Large intestine (tissue), 12 donors: ENCODE measurements at places on chromosomes 11 and 22. TPM values are rescaled to one million over a fixed set of nuclear protein-coding genes. Genes with fewer than 3 reads are reported as not detected.

DNA sequence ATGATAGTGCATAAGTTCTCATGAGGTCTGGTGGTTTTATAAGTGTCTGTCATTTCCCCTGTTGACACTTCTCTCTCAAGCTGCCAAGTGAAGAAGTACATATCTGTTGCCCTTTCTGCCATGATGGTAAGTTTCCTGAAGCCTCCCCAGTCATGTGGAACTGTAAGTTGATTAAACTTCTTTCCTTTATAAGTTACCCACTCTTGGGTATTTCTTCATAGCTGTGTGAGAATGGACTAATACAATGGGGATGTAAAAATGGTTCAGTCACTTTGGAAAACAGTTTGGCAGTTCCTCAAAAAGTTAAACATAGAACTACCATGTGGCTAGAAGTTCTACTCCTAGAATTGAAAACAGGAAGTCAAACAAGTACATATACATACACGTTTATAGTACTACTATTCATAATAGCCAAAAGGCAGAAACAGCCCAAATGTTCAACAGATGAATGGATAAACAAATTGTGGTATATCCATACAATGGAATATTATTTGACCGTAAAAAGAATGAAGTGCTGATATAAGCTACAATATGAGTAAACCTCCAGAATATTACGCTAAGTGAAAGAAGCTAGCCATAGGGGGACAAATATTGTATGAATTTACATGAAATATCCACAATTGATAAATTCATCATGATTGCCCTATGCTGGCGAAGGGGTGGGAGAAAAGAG, 16.0 kb upstream of the DKK3 start:
- H3K4me1 ChIP-seq = no peaks in the 10 kb centered on the region
- H3K27ac ChIP-seq = no peak overlapping the region
- no peak overlapping the region for H3K4me3 ChIP-seq
- no peak for DNase-seq

- peaks cover 53% of the 10 kb centered on the region for H3K36me3 ChIP-seq
- no peak overlapping the region for H3K27ac ChIP-seq
- no peak for DNase-seq
- H3K27me3 ChIP-seq = no peaks in the 10 kb centered on the region
- no peaks in the 10 kb centered on the region for H3K4me1 ChIP-seq
- H3K4me3 ChIP-seq = no peak overlapping the region
Observed at GRCh38 chr11:48138222-48138621, 78.4 kb upstream of the OR4B1 start.

DNA sequence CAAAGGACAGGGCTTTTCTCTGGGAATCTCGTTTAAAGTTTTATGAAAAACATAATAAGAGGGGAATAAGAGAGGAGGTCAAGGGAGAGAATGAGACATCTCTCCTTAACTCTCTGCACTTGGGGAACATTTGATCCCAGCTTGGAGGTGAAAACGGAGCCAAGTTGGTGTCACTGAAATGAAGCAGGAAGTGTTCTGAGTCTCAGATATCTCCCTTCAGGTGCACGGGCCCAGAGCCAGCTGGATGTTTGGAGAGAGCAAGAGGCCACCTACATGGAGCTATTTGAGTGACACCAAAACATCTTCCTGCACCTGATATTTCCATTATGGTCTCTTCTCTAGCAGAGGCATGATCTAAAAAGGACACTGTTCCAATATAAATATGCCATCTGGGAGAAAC, 85.7 kb downstream of the BLID start:
- no peaks in the 10 kb centered on the region for H3K36me3 ChIP-seq
- H3K27ac ChIP-seq = no peak overlapping the region
- no peaks in the 10 kb centered on the region for H3K4me1 ChIP-seq

- no peak for DNase-seq
- H3K27ac ChIP-seq = no peak overlapping the region
- no peak overlapping the region for H3K4me3 ChIP-seq
- peaks cover 17% of the 10 kb centered on the region for H3K4me1 ChIP-seq
- H3K36me3 ChIP-seq = no peaks in the 10 kb centered on the region
Observed at GRCh38 chr11:96293598-96294021, 49.4 kb downstream of the MAML2 start.

DNA sequence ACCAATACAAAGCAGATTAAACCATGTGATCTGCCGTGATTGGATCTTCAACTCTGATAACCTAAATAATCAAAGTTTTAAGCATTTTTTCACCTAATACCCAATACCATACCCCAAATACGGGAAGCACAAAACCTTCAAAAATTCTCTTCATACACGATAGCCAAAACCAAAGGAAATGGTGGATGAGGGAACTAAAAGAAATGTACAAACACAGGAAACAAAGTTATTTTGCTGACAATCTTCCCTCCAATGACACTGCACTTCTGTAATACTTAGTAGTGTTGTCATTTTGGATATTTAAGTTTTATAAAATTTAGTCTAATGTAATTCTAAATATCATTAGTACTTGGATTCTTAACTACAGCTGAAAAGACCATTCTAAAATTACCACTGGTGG, 27.0 kb downstream of the CSTF3 start:
- no peak for DNase-seq
- H3K27ac ChIP-seq = no peak overlapping the region
- H3K27me3 ChIP-seq = no peaks in the 10 kb centered on the region

DNA sequence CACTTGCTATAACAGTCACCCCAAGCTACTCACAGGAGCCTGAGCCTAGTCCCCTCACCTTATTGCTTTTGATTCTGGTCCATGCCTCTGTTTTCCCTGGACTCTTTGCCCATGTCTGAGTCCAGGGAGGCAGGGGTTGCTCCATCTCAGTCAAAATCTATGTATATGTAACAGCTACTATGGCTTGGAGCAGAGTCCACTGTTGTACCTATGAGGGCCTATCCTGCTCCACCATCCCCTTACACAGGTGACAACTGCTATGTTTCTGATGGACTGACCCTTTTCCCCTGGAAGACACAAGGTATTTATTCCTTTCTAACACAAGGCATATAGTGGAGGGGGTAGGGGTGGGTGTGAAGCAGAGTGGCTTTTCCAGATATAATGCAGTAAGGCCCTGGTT, 119.6 kb downstream of the VPREB1 start:
- H3K27me3 ChIP-seq = no peaks in the 10 kb centered on the region
- H3K36me3 ChIP-seq = no peaks in the 10 kb centered on the region
- H3K4me3 ChIP-seq = no peak overlapping the region
- peaks cover 13% of the 10 kb centered on the region for H3K4me1 ChIP-seq

DNA sequence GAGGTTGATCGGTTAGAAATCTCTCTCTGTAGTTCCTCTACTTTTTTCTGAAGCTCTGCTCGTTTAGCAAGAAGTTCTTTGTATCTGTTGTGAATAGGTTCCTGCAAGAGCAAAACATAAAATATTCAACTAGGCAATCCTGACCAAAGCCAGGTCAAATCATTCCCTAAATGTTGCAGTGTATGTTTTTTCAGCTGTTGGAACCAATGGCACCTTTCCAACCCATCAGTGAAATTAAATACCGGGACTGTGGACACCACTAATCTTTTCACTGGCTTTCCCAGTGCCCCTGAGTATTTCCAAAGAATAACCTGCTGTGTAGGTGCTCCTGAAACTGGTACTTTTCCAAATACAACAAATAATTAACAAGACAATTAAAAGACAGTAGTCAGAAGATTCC, 45.1 kb downstream of the CEP57 start:
- peaks cover 46% of the 10 kb centered on the region for H3K36me3 ChIP-seq
- no peak for DNase-seq
- no peak overlapping the region for H3K4me3 ChIP-seq
- H3K4me1 ChIP-seq = no peaks in the 10 kb centered on the region
- H3K27me3 ChIP-seq = no peaks in the 10 kb centered on the region
- no peak overlapping the region for H3K27ac ChIP-seq

- H3K27ac ChIP-seq = peak overlapping the region; percentile 70
- peak; percentile 45 for DNase-seq
- no peaks in the 10 kb centered on the region for H3K27me3 ChIP-seq
- peaks cover 79% of the 10 kb centered on the region for H3K36me3 ChIP-seq
- peaks cover 16% of the 10 kb centered on the region for H3K4me1 ChIP-seq
Observed at GRCh38 chr11:45857961-45858474, 10.7 kb downstream of the CRY2 start.

- no peaks in the 10 kb centered on the region for H3K4me1 ChIP-seq
- no peak overlapping the region for H3K27ac ChIP-seq
- peaks cover 21% of the 10 kb centered on the region for H3K27me3 ChIP-seq
- DNase-seq = no peak
Observed at GRCh38 chr22:31140746-31141145, 438 bp upstream of the PLA2G3 start.

GRCh38 chr22:29994027-29994715, 86.1 kb upstream of the HORMAD2 start:
- H3K4me3 ChIP-seq = no peak overlapping the region
- no peaks in the 10 kb centered on the region for H3K27me3 ChIP-seq
- DNase-seq = no peak
- peaks cover 6% of the 10 kb centered on the region for H3K4me1 ChIP-seq
- H3K27ac ChIP-seq = peak overlapping the region; percentile 61
- H3K36me3 ChIP-seq = peaks cover 13% of the 10 kb centered on the region

DNA sequence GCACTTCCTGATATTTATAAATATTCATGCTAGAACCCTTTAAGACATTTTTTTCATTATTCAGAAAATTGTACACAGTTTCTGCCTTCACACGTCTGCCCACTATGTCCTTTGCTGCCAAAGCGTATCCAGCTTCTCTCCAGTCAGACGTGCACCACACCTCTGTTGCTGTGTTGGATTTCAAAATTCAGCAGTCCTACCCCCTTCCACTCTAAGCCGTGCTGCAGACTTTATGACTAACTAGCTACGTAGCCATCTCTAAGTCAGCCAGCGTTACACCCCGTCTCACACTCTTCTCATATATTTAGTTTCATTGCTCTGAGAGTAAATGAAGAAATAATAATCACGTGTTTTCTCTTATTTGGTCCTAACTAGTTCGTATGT, 28.2 kb upstream of the OPCML start:
- DNase-seq = no peak
- no peak overlapping the region for H3K27ac ChIP-seq
- H3K36me3 ChIP-seq = no peaks in the 10 kb centered on the region

DNA sequence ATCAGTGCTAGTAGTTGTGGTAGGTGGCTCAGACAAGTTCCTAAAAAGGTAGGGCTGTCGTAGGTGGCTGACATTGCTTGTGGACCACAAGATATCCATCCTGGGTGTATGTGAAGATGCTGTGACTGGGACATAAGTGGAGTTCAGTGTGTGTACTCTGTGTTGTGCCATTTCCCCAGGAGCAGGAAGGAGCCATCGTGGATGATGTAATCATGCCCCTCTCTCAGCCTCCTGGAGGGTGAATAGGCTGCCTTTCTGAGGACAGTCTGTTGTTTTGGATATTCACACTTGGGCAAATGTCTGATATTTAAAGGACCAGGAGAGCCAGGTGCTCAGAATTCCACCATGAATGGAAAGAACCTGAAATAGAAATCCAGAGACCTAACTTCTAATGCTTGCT, 2.7 kb downstream of the HEPHL1 start:
- no peak for DNase-seq
- H3K27me3 ChIP-seq = no peaks in the 10 kb centered on the region
- no peaks in the 10 kb centered on the region for H3K4me1 ChIP-seq
- no peaks in the 10 kb centered on the region for H3K36me3 ChIP-seq
- no peak overlapping the region for H3K4me3 ChIP-seq
- H3K27ac ChIP-seq = no peak overlapping the region

GRCh38 chr22:30430933-30431332, 5.4 kb downstream of the MTFP1 start:
- no peak overlapping the region for H3K4me3 ChIP-seq
- H3K27me3 ChIP-seq = no peaks in the 10 kb centered on the region
- no peaks in the 10 kb centered on the region for H3K36me3 ChIP-seq
- no peak for DNase-seq
- H3K4me1 ChIP-seq = peaks cover 28% of the 10 kb centered on the region

- no peak overlapping the region for H3K4me3 ChIP-seq
- no peaks in the 10 kb centered on the region for H3K27me3 ChIP-seq
- H3K4me1 ChIP-seq = peaks cover 37% of the 10 kb centered on the region
Observed at GRCh38 chr11:120223793-120224192, 13.0 kb downstream of the OAF start.

GRCh38 chr11:122782222-122782621, 56.1 kb upstream of the CRTAM start:
- H3K36me3 ChIP-seq = no peaks in the 10 kb centered on the region
- no peak overlapping the region for H3K4me3 ChIP-seq
- no peak overlapping the region for H3K27ac ChIP-seq

GRCh38 chr22:31344578-31345330, 1.4 kb downstream of the PATZ1 start:
- no peaks in the 10 kb centered on the region for H3K27me3 ChIP-seq
- H3K4me1 ChIP-seq = peaks cover 50% of the 10 kb centered on the region
- H3K4me3 ChIP-seq = peak overlapping the region; percentile 75
- peaks cover 37% of the 10 kb centered on the region for H3K36me3 ChIP-seq
- H3K27ac ChIP-seq = peak overlapping the region; percentile 71
- peak; percentile 78 for DNase-seq

DNA sequence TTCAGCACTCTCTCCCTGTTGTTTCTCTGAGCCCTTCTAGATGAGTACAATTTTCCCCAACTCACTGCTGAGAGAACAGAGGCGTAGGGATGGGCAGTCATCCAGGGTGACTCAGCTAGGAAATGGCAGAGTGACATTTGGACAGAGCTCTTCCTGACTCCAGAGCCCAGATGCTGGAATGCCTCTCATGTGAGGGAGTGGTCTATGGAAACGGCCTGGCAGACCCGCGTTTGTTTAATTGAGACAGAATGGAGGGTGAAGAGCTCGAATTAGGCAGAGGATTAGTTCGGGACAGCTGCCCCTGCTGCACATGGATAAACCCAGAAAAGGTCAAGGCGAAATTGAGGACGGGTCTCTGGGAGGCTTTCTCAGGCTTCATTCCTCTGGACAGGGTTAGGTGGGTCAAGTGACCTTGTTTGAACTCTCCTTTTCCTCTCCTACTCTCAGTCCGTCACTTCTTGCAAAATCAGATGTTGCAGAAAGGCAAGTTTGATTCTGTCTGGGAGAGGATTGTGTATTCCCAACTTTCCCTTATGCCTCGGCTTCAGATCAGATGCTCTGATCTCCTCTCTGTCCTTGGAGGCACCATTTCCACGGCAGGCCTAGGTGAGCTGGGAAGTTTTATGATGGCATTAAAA, 7.6 kb upstream of the LMO2 start:
- H3K27me3 ChIP-seq = no peaks in the 10 kb centered on the region
- H3K27ac ChIP-seq = no peak overlapping the region
- no peak overlapping the region for H3K4me3 ChIP-seq

The LIF gene
- polyA plus RNA-seq = 27.6 TPM

The PRDX5 gene
- polyA plus RNA-seq = 219 TPM

The MGAT3 gene
- polyA plus RNA-seq = 24.1 TPM

The SLC25A18 gene
- polyA plus RNA-seq = 0.46 TPM

The P2RX3 gene
- polyA plus RNA-seq = 2.1 TPM

The TKFC gene
- 285 TPM for polyA plus RNA-seq

The WBP2NL gene
- polyA plus RNA-seq = 1.5 TPM
